ENCODE measurements at places on chromosomes 2 and 18. TPM values are rescaled to one million over a fixed set of nuclear protein-coding genes. Genes with fewer than 3 reads are reported as not detected.

- H3K4me3 ChIP-seq = no peak overlapping the region
- no peaks in the 10 kb centered on the region for H3K36me3 ChIP-seq
- H3K27me3 ChIP-seq = no peaks in the 10 kb centered on the region
- no peak overlapping the region for H3K27ac ChIP-seq
- DNase-seq = no peak
- H3K4me1 ChIP-seq = no peaks in the 10 kb centered on the region
Observed at GRCh38 chr2:154960802-154961583, 262.5 kb downstream of the KCNJ3 start.

DNA sequence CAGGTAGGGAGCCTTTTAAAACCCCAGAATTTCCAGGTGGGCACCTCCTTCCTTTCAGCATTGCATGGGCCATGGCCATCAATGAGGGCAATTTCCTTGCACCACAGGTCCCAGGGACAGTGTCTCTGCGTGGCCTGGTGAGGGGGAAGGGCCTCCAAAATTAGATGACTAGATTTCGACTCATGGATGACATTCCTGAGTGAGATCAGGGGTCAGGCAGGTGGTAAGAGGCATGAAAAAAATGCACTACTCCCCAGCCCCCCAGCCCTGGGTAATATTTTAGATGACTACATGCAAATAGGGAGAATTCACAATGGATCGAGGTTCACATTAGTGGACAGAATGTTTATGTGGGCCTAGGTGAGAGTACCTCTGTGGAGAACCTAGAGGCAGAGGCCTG is 19.0 kb upstream of the IGFBP5 start:
- H3K27ac ChIP-seq = no peak overlapping the region
- H3K36me3 ChIP-seq = no peaks in the 10 kb centered on the region
- DNase-seq = peak; percentile 22
- peaks cover 1% of the 10 kb centered on the region for H3K27me3 ChIP-seq
- H3K4me1 ChIP-seq = no peaks in the 10 kb centered on the region

PAIP2B gene
- total RNA-seq = 4.0 TPM

B3GNT2 gene
- 23.8 TPM for total RNA-seq

ST3GAL5 gene
- total RNA-seq = 3.8 TPM

SCN7A gene
- not detected for total RNA-seq

All from Calu3 (cell line).